Left hindlimb (tissue), 1 donor: ENCODE measurements at places on chromosomes 7 and 10.

DNA sequence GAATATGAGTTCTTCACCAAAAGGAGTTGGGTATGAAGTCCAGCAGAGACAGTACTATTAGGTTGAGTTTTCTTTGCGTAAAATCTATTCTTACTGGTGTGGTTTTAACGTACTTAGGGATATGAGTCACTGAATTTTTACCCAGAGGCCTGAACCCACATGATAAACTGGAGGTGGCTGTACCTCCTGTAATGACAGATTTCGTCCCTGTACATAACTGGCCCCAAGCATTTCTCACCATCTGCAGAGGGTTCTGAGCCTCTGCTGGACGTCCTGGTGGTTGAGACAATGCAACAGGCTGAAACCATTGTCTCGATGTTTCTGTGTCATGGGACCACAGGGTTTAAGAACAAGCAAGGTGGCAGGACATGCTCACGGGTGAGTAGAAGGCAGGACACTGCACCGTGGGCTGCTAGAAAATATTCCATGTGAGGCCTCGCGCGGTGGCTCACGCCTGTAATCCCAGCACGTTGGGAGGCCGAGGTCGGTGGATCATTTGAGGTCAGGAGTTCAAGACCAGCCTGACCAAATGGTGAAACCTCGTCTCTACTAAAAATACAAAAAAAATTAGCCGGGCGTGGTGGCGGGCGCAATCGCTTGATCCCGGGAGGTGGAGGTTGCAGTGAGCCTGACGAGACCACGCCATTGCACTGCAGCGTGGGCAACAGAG lies 233.9 kb downstream of the DNAJB6 start:
- no peak for DNase-seq

GRCh38 chr7:135957627-135958026 lies 19.5 kb downstream of the MTPN start:
- DNase-seq: no peak

DNA sequence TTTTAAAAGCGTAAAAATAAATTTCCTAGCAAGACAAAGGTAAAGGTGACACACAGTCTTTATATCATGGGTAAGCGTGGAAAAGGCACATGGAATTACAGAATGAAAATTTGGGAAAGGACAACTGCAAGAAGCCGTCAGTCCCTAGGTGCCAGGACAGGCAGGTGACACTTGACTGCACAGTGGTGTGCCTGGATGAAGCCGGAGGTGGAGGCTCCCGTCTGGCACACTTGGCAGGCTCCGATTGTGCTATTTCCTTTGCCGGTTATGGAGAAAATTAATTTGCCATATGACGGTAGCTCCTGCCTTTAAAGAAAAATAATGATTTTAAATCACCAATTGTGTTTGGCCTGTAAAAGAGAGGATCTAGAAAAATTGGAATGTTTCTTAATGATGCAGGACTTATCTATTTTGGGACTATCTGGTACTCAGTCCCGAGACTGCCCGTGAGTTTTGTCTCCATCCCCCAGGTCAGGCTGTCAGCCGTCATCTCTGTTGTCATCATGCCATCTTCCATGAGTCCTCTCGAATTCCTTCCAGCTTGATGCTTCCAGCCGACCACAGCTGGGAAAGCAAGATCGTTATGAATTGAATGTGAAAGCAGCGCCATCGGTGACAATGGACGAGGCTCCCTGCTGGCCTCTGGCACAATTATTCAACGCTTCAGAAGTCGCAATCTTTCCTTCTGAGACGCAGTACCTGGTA lies 56.2 kb upstream of the MGMT start:
- DNase-seq: no peak

GRCh38 chr10:109962247-109962646 lies 38.9 kb upstream of the XPNPEP1 start:
- DNase-seq: no peak

DNA sequence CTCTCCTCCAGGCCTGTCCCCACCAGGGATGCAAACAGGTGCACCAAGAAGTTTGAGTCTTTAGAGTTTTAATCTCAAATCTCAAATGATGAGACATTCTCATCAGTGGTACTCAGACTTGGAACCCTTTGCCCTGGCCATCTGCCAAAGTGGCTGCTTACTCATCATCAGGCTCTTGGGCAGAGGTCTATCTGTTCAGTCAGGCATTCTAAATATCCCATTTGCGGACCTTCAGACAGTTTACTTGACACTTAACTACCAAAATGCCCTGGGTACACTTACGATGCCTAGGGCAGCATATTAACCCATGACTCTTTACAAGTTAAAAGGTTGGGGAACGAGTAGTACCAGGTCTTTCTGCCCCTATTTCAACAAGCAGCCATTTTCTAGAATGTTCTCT lies 61.2 kb upstream of the YAE1 start:
- no peak for DNase-seq
